Activated T-helper 1 cell treated with anti-CD3 and anti-CD28 coated beads, Interleukin-2, amount 50 U/mL, for 16 hours (primary cell): ENCODE measurements at places on chromosomes 2 and 18.

DNA sequence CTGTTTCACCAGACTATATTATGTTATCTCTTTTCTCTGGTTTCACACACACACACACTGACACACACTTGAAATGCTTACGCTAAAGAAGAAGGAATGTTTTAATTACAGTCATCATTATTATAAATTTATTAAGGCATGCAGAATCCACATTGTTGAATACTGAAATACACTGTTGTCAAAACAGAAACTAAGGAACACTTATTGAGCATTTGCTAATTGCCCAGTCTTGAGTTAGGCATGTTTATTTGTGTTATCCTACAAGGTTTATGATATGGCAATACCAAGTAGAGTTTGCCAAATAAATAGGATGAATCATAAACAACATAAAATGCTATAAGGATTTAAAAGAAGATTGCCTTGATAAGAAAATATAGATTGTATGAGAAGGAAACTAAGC, 917.0 kb upstream of the PIK3C3 start:
- no peak for DNase-seq

DNA sequence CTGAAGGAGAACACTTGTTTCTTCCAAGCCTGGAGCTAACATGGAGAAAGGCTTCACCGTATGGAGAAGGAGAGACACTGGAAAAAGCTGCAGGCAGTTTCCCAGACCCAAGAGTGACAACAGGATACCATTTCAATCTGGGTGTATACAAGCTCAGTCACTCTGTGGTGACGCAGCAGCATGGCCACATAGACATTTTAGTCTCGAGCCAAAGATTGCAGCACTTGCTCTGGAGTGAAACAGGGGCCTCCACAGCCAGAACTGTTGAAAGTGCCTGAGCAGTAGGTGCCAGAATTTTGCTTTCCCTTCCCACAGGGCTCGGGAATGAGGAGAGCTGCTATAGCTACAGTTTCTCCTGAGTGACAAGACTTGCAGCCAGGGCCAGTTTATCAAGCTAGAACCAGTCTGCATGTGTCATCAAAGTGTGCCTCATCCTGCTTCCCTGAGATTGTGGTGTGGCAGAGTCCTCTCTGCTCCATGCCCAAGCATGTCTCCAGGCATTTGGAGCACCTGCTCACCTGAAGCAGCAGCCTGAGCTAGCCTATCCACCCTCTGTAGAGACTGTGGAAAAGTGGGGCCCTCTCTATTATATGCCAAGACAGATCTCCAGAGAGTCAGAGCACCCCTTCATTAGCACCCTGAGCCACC, 234.6 kb upstream of the CDH19 start:
- DNase-seq, result no peak

DNA sequence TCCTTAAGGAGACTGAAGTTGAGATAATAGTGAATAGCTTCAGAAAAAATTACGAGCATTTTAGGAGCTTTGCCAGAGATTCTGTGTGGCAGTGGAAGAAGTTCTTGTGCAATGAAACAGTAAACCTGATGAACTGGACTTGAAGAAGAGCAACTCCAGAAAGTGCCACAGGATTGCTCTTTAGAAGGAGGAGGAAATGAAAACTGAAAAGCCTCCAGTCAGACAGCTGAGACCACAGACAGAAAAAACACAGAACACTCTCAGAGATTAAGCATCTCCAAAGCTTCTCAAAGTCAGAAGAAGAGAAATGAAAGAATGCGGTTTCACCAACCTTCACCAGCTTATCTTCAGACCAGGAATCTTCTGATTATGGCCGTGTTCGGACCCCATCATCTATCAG, 329.7 kb upstream of the CNTNAP5 start:
- no peak for DNase-seq

DNA sequence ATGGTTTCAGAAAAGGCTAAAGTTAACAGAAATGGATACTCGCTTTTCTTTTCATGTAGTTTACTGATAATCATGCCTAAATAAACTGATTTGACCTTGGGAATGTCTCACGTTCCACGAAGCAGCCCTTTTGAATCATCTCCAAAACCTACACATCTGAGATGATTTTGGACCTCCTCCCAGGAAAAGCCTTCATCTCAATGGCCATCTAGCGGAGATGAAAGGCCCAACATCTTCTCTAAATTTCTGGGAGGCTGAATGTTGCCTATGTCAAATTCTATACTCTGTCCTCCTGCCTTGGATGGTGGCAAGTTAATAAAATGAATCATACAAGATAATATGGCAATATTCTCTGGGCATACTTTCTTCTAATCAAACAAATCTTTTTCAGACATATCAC, 448.5 kb downstream of the ZEB2 start:
- no peak for DNase-seq

- no peak for DNase-seq
Measured at GRCh38 chr2:56741601-56742102, 557.9 kb downstream of the CCDC85A start.

DNA sequence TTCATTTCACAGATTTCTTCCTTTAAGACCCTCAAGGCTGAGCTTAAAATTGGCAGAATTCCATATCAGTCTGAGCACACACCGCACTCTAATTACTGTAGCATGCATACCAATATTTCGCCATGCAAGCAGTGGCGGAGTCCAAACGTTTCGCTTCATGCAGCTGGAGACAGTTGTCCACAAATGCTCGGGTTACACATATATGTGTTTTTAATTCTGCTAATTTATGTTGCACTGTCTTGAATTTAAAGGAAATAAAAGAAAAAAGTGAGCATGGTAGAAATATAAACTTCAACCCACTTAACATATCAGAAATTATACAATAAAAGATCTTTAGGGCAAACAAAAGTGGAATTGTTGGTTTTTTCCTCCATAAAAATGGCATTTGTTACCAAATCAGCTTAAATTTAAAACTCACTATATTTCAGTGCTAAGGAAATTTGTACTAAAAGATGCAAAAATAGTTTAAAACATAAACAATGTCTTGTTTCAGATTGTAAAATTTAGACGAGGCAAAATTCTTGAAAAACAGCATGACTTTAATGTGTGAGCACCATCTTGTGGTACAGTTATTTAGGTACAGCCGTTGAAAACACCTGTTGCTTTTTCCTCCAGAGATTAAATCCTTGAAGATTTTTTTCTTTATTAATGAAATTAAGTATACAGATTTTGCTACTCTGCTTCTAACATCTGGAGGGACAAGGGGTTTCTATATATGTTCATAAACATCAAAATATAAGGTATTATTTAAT, 24.1 kb upstream of the KANSL1L start:
- DNase-seq, result no peak

DNA sequence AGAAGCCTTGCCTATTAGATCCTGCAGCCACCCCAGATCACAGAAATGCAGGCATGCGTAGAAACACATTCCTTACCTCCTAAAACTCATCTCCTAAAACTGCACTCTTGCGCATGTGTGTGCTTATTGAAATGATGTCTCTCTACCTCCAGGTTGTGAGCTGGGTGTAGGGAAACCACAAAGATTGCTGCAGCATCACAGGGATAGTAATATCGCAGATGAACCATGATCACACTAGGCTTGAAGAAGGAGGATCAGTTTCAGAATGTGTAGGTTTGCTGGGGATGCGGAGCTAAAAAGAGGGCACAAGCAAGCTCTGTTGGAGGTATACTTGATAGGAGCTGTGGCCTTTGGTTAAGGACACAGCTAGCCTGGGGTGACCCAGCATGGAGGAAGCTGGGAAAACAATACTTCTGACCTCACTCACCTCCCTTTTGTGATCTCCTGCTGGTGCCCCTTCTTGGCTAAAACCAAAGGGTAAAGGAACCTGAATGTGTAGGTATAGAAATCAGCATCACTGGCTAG, 118.8 kb downstream of the SETBP1 start:
- no peak for DNase-seq

DNA sequence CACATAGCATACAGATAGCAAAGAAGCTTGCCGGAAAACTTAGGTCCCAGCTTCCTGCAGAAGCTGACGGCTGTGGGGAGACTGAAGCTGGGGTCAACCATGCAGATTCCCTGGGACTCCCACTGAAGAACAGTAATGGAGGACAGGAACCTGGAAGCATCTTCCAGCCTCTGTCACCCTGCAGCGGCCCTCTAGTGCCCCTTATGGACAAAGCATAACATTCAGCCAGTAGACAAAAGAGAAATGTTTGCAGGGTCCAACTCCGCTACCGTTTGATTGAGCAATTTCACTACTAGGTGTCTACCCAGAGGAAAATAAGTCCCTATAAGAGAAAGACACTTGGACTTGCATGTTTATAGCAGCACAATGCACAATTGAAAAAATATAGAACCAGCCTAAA, 460.6 kb downstream of the CNTNAP5 start:
- no peak for DNase-seq

- no peak for DNase-seq
Measured at GRCh38 chr2:36002941-36003340, 352.6 kb upstream of the CRIM1 start.

DNA sequence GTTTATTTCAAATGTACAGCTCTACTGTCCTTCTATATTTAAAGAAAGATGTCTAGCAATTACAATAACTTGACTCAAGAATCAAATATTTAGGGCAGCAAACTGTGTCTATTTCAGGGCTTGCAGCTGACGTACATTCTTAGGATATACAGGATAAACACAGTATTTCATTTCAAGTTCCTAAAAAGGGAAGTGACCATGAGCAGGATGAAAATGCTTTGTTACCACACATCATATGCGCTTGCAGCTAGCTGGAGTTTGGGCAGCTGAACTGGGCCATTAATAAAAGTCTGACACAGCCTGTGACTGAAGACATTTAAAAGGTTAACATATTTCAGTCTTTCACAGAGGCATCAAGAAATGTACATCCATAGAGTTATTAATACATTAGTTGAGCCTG, 264.6 kb upstream of the TRIB2 start:
- no peak for DNase-seq

DNA sequence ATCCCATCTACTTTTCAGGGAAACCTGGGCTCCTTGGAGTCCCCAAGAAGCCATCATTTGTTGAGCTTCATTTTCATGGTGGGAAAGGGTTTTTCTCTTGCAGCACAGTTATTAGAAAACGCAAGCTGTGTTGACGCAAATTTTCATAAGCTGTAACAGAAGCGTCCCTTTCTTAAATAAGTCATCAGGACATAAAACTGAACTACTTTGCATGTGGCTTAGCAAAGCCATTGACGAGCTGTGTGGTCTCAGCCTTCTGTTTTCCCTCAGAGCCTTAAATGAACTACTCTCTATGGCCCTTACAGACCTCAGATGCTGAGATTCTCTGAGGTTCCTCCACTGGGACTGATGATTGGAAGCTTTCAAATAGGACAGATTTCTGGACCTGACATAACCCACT, 85.1 kb downstream of the ARL4C start:
- DNase-seq, result no peak

DNA sequence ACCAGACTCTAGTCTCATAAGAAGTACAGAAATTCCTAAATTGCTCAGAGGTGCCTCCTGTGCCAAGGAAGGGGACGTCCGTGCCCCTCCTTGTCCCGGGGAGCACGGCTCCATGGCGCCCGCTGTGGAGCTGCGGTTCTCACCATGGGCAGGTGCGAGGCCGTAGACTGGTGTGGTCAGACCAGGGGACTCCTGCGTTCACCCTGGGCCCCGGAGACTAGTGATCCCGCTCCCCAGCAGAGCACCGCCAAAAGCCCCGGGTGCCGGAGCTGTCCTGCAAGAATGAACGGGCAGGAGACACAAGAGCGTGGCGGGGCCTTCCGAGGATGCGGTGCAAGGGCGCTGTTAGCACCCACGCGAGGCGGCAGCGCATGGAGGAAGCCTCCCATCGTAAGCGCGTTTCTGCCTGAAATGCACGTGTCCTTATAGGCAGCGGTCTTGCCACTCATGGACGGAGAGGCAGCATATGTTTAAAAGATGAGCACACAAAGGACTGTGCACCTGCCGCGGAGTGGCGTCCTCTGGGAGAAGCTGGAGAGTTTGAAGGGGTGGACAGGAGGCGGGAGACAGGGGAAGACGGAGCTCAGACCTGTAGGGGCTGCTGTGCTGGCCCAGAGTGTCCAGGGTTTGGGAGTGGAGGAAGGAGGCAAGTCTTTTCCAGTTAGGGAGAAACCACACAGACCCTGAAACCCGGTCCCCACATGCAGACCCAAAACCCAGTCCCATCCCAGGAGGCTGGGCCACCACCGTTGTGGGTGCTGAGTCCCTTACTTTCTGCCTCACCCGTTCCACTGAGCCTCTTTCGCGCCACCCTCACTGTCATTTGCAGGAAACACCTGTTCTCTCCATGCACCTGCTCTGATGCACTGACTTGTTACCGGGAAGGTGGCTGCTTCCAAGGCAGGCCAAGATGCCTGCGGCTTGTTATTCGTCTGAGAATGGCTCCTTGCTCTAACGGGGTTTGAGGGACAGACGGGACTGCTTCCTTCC, 7.5 kb upstream of the KCNG2 start:
- no peak for DNase-seq

DNA sequence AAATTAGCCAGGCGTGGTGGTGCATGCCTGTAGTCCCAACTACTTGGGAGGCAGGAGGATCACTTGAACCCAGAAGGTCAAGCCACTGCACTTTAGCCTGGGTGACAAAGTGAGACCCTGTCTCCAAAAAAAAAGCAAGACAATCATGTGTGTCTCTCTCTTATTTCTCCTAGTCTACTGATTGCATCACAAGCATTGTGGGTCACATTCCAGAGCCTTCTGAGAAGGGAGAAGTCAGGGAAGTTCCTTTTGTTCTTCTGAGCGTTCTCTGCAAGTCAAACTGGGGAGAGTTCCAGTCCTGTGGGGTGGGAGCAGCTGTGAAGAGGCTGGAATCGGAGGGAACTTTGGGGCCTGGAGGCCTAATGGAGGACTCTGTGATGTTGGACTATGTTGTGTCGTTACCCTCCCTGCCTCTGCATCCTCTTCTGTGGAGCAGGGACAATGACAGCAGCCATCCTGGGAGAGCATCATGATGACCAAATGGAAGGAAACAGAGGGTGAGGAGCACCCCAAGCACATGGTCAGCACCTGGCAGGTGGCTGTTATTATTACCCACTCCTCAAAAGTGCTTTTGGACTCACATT, 115.4 kb downstream of the MRO start:
- DNase-seq, result no peak

DNA sequence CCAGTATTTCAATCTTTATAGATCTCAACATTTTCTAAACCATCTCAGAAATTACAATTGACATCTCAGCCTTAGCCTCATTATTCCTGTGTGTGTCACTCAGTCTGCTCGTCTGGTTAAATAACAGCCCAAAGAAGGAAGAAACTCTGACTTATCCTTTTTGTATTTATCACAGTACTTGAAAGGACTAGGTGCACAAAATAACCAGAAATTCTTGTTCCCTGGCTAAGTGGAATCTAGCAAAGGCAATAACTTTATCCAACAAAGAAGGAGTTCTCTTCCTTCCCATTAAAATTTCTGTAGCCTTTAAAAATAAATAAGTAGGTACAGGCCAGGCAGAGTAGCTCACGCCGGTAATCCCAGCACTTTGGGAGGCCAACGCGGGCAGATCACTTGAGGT, 139.9 kb upstream of the PID1 start:
- no peak for DNase-seq

- DNase-seq, result no peak
Measured at GRCh38 chr2:24452502-24452885, 38.6 kb upstream of the NCOA1 start.
